Hematopoietic multipotent progenitor cell (in vitro differentiated cells): ENCODE measurements at places on chromosomes 3 and 15. TPM values are rescaled to one million over a fixed set of nuclear protein-coding genes. Genes with fewer than 3 reads are reported as not detected.

ZIC1 gene
- total RNA-seq: not detected

GRCh38 chr3:49799761-49800160, at the start of gene CDHR4:
Gene CDHR4, minus strand, starts transcription at chr3:49799873. Its CDS starts 61 bp downstream, at chr3:49799812.
- DNase-seq: no peak

- no peak for DNase-seq
These were observed 381.2 kb upstream of the ATP11B start for GRCh38 chr3:182412066-182412465.

PLA2G4F gene
- not detected for total RNA-seq

DNA sequence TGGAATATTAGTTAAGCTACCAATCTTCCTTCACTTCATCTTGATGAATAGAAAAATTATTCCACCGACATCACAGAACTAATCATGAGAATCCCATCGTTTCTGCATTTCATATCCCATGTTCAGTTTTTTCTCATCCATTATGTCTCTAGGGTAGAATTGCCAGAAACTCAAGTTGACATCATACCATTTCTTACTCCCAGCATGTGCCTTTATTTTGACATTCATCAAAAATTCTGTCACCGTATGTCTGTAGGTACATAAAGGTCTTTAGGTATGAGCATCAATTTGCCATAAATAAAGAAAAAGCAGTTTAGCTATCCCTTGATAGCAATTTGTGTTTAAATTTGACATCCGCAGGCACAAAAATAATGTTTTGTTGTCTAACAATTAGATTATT, 175.5 kb upstream of the ROBO2 start:
- DNase-seq: no peak

FAM107A gene
- total RNA-seq: under 0.01 TPM

PPARG gene
- not detected for total RNA-seq

DNA sequence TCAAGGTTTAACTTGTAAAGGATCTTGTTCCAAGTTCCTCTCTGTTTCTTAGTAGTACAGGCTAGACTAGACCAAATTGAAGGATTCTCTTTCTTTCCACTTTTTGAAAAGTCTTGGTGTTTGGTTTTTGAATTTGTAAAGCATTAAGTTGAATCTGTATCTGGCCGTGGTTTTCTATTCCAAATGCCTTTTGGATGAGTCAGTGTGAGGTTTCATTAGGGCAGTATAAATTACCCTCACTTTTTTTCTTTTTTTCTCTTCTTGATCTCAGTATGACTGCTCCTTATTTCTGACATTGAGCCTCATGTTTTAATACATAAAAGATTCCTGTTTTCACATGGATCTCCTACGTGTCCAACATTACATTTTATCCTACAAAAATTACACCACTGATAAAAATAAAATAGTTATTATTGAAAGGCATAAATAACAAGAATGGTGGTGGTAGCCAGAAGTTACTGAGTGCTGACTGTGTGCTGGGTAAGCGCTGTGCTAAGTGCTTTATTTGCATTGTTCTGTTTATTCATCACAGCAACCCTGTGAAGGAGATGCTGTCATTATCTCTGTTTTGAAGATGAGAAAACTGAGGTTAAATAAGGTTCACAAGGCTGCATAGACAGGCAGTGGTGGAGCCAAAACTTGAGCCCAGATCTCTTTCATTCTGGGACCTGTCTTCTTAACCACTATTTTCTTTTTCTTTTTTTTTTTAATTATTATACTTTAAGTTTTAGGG, 48.3 kb downstream of the MITF start:
- no peak for DNase-seq

GOLGA6B gene
- not detected for total RNA-seq

DNA sequence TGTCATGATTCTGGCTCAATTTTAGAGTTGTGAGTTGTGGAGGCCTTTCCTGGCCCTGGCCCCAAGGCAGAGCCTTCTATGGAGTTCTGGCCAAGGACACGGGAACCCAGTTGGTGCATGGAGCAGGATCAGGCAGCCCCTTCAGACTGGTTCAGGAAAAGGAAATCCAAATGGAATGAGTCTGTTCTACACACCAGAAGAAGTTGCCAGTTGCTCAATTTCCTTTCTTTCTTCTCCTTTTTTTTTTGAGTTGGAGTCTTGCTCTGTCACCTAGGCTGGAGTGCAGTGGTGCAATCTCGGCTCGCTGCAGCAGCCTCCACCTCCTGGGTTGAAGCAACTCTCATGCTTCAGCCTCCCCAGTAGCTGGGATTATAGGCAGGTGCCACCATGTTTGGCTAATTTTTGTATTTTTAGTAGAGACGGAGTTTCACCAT, 28.9 kb upstream of the BHLHE40 start:
- DNase-seq: no peak

DNA sequence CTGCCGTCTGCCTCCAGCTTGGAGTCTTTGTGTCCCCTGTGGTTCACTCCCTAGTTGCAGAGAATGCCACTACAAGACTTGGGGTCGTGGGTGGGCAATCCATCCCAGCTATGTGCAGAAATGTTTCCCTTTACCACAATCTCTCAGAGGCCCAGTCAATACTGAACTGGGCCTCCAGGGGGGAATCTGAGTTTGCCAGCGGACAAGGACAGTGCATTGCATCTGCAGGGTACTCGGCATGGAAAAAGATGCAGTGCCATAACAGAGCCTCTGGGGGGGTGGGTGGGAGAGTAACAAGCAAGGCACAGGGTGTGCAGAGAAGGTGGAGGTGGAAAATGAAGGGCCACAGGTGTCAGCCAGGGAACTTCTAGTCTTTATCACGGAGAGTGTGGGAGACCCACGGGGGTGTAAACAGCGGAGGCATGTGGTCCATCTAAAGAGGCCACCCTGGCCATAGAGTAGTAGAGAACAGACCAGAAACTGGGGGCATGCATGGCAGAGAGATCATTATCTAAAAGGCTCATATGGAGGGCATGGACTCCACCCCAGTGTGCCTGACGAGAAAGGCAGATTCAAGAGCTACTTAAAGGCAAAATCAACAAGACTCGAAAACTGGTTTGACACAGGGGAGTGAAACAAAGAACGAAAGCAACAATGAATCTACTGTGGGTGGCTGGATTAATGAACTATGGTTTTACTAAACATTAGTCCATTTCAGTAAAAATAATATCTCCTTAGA, 182.4 kb downstream of the ANXA2 start:
- no peak for DNase-seq

- no peak for DNase-seq
These were observed 1.6 kb downstream of the FAM81A start for GRCh38 chr15:59439576-59439975.

- DNase-seq: no peak
These were observed 23.6 kb downstream of the PYGO1 start for GRCh38 chr15:55564347-55565145.

MYLK gene
- total RNA-seq: 11.3 TPM

DNA sequence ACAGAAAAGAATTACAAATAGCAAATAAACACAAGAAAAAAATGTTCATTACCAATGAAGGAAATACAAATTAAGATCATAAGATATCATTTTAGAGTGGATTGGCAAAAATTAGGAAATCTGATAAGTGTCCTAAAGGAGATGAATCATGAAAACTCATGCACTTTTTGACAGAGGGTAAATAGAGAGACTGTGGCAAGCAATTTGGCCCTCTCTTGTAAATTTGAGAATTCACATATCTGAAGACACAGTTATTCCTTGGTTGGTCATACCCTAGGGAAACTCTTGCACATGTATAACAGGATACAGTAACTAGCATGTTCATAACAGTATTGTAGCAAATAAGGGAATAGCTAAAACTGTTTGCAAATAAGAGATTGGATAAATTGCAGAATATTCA, 246.0 kb upstream of the GADL1 start:
- no peak for DNase-seq
